ENCODE measurements at places on chromosomes 7 and 10.

DNA sequence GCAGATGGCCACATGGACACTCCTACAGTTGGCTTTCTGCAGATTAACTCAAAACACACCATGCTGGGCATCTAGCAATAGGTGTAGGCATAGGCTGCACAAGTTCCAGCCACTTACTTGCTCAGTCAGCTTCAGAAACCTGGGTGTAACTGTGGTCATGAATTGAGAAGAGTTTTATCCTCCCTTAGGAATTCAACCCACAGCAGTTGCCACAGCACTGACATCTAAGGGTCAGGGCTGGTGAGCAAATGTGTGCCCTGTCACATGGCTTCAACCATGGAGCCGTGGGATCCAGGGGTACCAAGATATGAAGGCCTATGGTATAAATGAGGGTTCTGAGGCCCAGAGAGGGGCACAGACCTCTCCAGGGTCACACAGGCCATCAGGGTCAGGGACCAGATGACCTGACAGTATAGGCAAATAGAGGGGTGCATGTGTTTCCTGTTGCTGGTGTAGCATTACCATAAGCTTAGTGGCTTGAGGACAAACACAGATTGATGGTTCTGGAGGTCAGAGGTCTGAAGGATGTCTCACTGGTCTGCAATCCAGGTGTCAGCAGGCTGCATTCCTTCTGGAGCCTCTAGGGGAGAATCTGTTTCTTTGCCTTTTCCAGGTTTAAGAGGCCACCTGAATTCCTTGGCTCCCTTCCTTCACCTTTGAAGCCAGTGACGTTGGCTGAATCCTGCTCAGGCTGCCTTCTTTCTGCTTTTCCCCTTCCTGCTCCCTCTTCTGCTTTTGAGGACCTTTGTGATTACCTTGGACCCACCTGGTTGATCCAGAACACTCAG is 24.1 kb downstream of the MINDY4 start:
- no peak for DNase-seq

DNA sequence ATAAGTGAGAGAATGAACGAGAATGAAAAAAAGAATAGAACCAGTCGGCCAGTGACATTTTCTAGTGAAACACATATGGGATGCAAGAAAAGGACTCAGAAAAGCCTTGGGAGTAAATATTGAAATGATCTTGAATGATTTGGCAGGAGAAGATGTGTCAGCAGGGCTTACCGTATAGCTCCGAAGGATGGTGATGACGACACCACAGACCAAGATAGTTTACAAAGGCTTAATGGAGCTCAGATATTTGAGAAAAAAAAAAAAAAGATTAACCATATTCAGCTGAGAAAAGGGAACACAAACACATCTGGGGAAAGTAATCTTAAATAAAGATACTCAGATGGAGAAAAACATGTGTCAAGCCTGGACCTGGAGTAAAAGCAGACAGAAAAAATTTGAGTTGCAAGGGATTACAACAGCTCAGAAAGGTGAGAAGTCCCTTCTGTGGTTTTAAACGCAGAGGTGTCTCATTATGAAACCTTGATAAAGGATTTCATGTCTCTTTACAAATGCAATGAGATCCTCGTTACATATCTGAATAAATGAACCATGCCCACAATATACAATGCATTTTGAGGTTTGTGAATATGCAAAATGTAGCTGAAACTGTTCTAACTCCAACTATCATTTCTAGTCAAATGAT is 36.0 kb downstream of the DNAJB9 start:
- no peak for DNase-seq

- no peak for DNase-seq
Measured at GRCh38 chr7:106486331-106486730, 174.6 kb downstream of the CCDC71L start.

GRCh38 chr10:126160571-126160970 is 227.7 kb downstream of the ADAM12 start:
- no peak for DNase-seq

GRCh38 chr10:133526957-133527588 is at the start of gene CYP2E1:
Gene CYP2E1 (plus strand): TSS chr10:133527363. CDS start chr10:133527396, 33 bp downstream.
- no peak for DNase-seq

DNA sequence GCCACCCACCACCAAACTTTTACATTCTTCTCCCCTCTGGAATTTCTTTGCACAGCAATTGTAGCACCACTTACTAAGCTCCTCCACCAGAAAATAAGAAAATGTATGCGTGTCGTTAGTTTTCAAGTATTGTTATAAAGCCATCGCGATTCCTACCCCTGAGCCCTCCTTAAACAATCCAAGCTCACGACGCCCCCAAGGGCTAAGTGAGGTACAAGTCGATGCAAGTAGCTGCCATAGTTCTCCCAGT is 1.3 kb downstream of the FRAT2 start:
- DNase-seq, result no peak

DNA sequence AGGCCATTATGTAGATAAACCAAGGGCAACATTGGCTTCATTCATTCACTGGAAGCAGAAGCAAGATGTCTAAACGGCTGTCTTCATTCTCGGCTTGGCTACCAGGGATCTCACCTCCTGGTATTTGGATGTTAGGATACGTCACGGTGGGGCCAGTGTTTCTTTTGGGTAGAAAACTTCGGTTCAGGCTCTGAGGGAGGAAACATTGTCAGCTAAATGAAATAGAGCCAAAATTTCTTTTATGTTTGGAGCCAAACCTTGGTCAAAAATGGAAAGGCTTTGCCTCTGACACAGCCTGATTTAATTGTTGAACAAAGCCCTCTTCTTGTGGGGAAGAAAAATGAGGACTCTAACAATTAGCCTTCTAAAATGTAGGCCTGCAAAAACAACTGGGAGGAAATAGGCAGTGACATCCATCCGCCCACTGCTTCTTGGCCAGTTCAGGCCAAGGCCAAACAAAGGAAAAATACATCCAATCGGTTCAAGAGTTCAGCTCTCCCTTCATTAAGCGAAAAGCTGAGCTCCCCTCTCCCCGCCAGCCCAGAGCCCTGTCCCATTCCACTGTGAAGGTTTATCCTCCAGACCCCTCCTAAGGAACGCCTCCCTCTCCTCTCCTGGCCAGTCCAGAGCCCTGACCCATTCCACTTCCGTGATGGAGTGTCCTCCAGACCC is 44.4 kb downstream of the PFKFB3 start:
- DNase-seq, result no peak

DNA sequence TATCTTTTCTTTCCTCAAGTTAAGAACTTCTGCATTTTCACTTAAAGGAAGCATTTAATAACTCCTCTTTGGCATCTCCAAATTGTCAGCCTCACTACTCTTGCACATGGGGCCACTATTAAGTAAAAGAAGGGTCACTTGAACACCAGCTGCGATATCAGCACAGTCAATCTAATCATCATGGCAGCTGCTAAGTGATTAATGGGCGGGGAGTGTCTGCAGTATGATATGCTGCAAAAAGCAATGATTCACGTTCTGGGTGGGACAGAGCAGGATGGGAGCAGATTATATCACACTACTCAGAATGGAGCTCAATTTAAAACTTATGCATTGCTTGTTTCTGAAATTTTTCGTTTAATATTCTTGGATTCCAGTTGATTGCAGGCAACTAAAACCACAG is 447.4 kb upstream of the PFKP start:
- DNase-seq, result no peak

DNA sequence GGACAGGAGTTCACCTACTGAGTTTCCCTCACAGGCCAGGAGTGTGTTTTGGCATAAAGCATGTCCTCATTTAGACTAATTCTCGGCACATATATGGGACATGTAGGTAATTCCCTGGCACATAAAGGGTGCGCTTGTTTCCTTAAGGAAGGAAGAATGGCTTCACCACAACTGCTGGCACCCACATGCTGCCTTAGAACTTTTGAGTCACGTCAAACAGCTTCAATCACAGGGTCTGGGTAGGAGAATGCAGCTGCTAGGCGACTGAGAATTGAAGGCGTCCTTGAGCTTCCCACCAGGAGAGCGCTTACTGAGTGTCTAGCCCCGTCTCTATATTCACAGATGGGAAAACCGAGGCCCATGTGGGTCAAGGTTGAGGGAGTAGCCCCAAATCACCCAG is 146.1 kb downstream of the CHN2 start:
- no peak for DNase-seq

DNA sequence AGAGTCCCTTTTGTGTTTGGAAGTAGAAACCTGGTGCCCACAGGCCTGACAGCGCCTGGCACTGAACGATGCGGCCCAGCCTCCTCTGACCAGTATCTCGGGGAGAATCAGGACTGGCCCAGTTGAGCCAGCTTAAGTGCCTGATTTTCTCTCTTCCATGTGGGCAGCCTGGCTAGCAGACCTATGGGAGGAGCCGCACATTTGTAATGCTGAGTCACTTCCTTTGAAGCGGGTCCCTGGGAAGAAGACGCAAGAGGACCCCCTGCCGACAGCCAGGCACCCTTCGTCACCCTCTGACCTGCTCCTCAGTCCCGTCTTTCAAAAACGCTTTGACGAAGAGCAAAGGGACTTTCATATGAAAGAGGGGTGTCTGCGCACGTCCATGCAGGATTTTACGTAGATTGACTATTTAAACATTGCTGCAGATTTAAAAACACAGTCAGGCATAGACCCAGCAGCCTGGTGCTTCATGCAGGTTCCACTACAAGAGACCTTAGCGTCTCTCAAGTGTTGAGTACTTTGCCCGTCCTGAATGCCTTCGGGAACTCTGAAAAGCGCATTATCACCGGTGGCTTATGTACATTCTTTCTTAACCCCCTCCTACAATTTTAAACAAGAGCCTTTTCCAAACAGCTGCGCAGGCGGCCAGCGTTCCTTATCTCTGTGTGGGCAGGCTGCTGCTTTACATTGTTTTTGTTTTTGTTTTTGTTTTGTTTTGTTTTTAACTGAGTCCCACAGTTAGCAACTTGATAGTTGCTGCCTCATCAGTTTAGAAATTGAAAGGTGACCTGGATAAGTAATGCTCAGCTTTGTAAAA is 36.5 kb upstream of the AP5Z1 start:
- no peak for DNase-seq

DNA sequence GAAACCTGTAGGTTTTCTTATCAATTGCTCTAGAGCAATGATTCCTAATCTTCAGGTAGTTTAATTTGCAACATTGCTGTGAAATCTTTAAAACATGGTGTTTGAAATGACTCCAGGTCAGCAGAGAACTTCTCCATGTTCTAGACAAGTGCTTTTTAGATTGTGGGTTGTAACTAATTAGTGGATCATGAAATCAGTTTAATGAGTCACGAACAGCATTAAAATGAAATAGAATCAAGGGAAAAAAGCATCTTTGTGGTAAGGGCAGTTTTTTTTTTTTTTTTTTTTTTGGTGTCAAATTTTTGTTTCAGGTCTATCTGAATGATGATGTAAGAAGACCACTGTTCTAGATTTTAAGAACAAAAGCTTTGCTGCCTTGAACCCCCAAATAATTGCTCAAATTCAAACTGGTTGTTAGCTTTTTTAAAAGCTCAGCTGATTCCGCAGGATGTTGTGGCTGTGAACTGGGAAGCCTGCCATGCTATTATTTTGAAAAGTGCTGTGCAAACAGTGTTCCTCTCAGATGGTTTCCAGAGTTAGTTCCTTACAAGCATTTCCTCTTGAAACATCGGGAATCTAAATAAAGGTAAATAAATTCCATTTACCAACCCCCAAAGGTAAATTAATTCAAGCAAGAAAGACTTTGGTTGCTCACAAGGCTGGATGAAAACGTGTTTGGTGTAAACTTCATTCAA is 13.1 kb upstream of the PDK4 start:
- no peak for DNase-seq

- no peak for DNase-seq
Measured at GRCh38 chr7:137838706-137839315, 8.0 kb downstream of the DGKI start.

DNA sequence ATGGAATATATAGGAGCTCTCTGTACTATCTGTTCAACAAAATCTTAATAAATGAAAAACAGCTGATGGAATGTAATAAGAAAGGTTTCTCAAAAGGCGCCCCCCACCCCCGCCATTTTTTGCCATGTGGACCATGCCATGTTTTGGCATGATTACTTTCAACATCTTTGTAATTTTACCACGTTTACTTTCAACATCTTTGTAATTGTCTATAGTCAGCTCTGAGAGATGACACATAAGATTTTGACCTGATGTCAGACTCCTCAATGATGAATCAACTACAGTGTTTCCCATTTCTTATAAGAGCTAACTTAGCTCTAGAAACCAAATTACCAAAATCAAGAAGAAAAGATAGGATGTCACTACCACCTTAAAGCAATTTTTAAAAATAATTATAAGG is 144.9 kb upstream of the AHR start:
- no peak for DNase-seq

- DNase-seq, result peak; percentile 62
Measured at GRCh38 chr7:28958235-28958979, at the start of gene TRIL. Gene TRIL (minus strand): TSS chr7:28958330. CDS start chr7:28958046, 284 bp downstream.

DNA sequence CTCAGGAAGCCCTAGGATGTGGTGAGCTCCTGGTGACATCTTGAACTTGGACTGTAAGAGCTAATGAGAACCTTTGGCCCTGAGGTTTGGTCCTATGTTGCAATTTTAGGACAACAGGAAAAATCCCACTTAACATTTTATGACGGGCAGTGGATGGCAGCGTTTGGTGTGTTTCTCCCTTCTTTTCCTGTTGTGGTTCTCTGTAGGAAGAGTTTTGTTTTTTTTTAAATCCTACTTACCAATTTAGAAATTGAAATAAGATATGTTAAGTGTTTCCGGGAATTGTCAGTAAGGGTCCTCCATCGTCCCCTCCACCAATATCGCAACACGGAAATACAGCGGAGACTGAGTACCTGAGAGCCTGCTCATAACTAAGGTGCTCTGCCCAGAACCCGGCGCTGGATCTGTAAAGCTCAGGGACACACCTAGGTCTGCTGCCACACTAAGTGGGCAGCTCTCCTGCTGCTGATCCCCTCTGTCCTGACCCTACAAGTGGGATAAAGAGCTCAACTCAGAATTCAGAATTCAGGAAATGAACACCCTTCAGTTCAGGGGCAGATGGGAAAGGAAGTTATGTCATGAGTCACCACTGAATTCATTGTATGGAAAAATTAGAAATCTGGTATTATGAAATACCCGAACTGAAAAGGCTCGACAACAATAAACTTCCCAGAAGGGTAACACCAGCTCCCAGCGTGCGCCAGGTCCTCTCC is 9.1 kb upstream of the PROSER2 start:
- no peak for DNase-seq

- DNase-seq, result no peak
Measured at GRCh38 chr7:5484921-5485320, 61.3 kb upstream of the TNRC18 start.

DNA sequence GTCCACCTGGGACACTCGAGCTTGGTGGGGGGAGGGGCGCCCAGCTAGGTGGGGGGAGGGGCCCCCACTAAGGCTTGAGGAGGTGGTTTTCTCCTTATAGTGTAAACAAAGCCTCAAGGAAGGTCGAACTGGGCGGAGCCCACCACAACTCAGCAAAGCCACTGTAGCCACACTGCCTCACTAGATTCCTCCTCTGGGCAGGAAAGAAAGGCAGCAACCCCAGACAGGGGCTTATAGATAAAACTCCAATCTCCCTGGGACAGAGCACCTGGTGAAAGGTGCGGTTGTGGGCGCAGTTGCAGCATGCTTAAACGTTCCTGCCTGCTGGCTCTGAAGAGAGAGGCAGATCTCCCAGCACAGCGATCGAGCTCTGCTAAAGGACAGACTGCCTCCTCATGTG is 133.1 kb downstream of the SNX13 start:
- no peak for DNase-seq

GRCh38 chr10:98446151-98446660 is 529 bp downstream of the HPS1 start:
- no peak for DNase-seq
